ENCODE measurements at places on chromosomes 5 and 9.

DNA sequence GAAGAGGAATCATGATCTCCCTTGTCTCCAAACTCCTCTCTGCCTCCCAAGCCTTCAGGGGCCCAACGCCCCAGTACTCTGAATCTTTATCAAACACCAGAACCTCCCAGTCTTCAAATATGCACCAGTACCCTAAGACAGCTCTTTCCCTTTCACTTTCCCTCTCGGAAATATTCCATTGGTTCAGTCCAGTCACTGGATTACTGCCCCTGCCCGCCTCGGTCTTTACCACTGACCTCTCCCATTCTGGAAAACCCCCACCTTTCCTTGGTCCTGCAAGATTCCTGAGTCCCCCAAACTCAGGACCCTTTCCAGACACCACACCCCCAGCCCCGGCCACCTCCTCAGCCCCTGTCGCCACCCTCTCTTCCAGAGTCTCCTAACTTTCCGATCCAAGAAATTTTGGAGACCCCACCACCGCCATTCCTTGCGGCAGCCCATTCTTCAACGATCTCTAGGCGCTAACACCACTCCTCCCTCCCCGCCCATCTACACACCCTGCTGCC is 674 bp downstream of the C5orf15 start:
- DNase-seq = peak; percentile 56

GRCh38 chr5:44830951-44831350 is 22.2 kb downstream of the MRPS30 start:
- DNase-seq = no peak

DNA sequence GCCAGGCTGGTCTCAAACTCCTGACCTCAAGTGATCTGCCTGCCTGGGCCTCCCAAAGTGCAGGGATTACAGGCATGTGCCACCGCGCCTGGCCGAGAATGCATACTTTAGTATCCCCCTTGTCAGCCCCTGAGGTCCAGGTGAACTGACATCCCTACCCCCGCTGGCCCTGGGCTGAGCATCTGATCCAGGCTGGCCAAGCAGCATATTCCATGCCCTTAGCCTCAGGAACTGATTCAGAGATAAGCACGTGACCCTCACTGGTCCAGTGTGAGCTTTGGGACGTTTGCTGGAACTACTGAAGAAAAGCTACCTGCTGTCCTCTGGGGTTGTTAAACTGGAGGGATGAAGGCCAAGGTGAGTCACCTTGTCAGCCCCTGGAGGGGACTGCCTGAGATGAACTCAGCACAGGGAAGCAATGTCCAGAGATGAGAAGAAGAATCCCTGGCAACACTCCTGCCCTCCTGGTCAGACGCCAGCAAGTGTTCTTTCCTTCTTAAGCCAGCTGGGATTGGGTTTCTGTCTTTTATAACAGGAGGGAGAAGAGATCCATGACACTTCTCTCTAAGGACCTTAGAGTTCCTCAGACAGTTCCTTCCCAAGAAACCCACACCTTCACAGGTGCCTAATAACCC is 59.1 kb upstream of the FBXW11 start:
- no peak for DNase-seq

DNA sequence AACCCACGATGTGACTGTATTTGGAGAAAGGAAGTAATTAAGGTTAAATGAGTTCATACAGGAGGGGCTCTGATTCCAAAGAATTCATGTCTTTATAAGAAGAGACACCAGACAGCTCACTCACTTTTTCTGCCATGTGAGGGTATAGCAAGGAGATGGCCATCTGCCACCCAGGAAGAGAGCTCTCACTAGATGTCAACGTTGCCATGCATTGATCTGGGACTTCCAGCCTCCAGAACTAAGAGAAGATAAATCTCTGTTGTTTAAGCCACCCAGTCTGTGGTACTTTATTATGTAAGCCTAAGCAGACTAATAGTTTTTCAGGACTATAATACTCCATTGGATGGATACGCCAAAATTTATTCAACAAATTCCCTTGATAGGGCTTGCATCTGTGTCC is 89.8 kb upstream of the RAD23B start:
- no peak for DNase-seq

DNA sequence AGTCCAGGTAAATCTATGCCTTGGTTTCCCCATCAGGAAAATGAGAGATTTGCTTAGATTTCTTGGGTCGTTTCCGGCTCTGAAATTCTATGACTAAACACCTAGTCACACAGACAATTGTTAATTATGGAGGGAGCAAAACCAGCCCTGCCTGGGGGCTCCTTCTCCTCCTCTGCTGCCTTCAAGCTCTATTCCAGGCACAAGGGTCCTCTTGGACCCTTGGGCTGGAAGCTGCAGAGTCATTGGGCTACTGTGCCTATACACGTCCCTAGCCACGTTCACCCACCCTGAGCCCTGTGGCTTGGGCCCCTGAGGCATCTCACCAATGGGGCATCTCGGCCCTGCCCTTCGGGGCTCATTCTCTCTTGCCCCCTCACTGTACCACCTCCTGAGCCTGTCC is 73.8 kb upstream of the TBC1D2 start:
- DNase-seq = no peak

DNA sequence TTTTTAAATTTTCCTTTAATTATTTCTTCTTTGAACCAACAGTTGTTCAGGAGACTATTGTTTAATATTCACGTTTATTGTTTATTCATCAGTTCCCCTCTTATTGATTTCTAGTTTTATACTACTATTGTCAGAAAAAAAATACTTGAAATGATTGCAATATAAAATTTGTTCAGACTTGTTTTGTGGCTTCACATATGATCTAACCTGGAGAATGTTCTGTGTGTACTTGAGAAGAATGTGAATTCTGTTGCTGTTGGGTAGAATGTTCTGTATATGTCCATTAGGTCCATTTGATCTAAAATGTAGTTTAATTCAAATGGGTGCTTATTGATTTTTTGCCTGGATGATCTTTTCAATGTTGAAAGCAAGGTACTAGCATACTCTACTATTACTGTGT is 408.7 kb upstream of the RIOK2 start:
- DNase-seq = no peak

- peak; percentile 30 for DNase-seq
These were observed 80.7 kb downstream of the PTPDC1 start for GRCh38 chr9:94164806-94165549.

GRCh38 chr5:95962785-95963184 is 1.1 kb upstream of the ELL2 start:
- DNase-seq = no peak

DNA sequence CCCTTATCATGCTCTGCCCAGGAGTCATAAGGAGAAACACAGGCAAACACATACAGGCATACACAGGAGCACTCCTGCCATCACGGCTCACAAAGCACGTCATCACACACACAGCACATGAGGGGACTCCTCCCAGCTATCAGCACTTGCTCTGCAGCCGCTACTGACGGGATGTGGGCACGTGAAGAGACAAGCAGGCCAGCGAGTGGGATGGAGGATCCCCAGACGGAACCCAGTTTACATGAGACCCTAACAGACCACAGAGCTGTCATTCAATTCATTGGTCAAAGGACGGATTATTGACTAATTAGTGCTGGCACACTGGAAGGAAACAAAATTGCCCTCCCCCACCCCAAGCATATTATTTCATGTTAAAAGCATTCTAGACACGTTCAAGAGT is 53.6 kb downstream of the SEMA4D start:
- DNase-seq = peak; percentile 45

Measured in hematopoietic multipotent progenitor cell treated with erythropoietin and hydrocortisone succinate and interleukin-3 and kit ligand, for 6 days (in vitro differentiated cells).